Smooth muscle cell of the umbilical artery (primary cell): ENCODE measurements at places on chromosomes 4 and X. TPM values are rescaled to one million over a fixed set of nuclear protein-coding genes. Genes with fewer than 3 reads are reported as not detected.

The CLCN5 gene
- total RNA-seq = 28.1 and 28.2 TPM in 2 replicates

The ZCCHC18 gene
- total RNA-seq = 0.30 and 0.88 TPM in 2 replicates

The UGT2B11 gene
- not detected in 2 replicates for total RNA-seq

The ESX1 gene
- not detected in 2 replicates for total RNA-seq

The MAGED1 gene
- 207 and 208 TPM in 2 replicates for total RNA-seq

The FRMD7 gene
- total RNA-seq = under 0.01 and 0.05 TPM in 2 replicates

The AMBN gene
- total RNA-seq = not detected in 2 replicates

The PLAC8 gene
- total RNA-seq = not detected in 2 replicates

The PAK3 gene
- total RNA-seq = 1.2 and 2.2 TPM in 2 replicates

The ASB12 gene
- total RNA-seq = not detected in 2 replicates

The FABP2 gene
- total RNA-seq = not detected in 2 replicates

The SH3BGRL gene
- total RNA-seq = 57.3 and 71.9 TPM in 2 replicates

The CNGA1 gene
- total RNA-seq = 0.30 and 0.42 TPM in 2 replicates

The ANOS1 gene
- total RNA-seq = 29.6 and 35.9 TPM in 2 replicates
